Upper lobe of right lung (tissue), 1 donor: ENCODE measurements at places on chromosomes 13 and 19.

GRCh38 chr13:22143671-22144070 lies 472.8 kb downstream of the FGF9 start:
- no peaks in the 10 kb centered on the region for H3K36me3 ChIP-seq
- no peaks in the 10 kb centered on the region for H3K27me3 ChIP-seq
- no peak overlapping the region for H3K4me3 ChIP-seq
- no peak overlapping the region for H3K27ac ChIP-seq
- no peaks in the 10 kb centered on the region for H3K4me1 ChIP-seq

DNA sequence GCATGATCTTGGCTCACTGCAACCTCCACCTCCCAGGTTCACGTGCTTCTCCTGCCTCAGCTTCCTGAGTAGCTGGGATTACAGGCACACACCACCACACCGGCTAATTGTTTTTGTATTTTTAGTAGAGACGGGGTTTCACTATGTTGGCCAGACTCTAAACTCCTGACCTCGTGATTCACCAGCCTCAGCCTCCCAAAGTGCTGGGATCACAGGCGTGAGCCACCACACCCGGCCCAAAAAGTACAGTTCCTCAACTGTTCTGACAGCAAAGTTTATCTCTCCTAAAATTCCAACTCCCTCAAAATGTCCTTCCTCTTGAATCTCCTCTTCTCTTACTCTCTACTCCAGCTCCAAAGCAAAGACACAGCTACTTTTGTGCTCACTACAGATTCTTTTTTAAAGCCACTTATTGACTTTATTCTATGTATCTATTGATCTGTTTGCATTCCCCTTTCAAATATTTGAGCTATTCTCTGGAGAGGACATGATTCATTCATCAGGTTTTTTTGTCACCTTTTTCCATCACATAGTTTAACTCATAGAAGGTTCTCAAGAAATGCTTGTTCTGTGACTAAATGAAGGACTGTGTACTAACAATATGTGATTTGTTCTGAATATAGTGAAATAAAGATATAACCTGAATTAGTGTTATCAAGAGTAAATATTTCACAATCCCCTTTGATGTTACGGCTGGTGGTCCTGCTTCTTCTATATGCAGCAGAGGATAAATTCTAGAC lies 142.2 kb downstream of the TBC1D4 start:
- no peaks in the 10 kb centered on the region for H3K4me1 ChIP-seq
- H3K4me3 ChIP-seq: no peak overlapping the region
- H3K27me3 ChIP-seq: no peaks in the 10 kb centered on the region
- H3K27ac ChIP-seq: no peak overlapping the region

- no peaks in the 10 kb centered on the region for H3K36me3 ChIP-seq
- H3K27ac ChIP-seq: no peak overlapping the region
- no peak for DNase-seq
- no peaks in the 10 kb centered on the region for H3K27me3 ChIP-seq
- H3K4me3 ChIP-seq: no peak overlapping the region
Measured at GRCh38 chr13:23639674-23640073, 69.5 kb downstream of the TNFRSF19 start.

DNA sequence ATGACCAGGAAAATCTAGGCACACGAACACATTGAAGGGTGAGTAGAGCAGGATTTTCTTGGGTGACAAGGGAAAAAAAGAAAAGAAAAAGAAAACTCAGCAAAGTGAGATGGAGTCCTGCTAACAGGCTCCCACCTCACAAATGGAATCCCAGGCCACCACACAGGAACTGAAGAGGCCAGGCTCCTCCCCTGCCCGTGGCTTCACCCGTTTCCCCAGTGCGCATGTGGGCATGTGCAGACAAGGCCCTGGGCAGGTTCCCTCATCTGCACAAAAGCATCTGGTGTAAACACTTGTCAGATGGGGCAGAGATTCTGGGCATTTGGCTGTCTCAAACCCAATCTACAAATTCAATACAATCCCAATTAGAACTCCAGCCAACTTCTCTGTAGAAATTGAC lies 24.5 kb downstream of the CFAP97D2 start:
- H3K4me3 ChIP-seq: no peak overlapping the region
- H3K36me3 ChIP-seq: no peaks in the 10 kb centered on the region
- no peak overlapping the region for H3K27ac ChIP-seq
- no peak for DNase-seq

- H3K4me3 ChIP-seq: no peak overlapping the region
- no peaks in the 10 kb centered on the region for H3K36me3 ChIP-seq
- H3K27me3 ChIP-seq: no peaks in the 10 kb centered on the region
- no peak for DNase-seq
Measured at GRCh38 chr13:46372071-46372470, 15.0 kb downstream of the RUBCNL start.

DNA sequence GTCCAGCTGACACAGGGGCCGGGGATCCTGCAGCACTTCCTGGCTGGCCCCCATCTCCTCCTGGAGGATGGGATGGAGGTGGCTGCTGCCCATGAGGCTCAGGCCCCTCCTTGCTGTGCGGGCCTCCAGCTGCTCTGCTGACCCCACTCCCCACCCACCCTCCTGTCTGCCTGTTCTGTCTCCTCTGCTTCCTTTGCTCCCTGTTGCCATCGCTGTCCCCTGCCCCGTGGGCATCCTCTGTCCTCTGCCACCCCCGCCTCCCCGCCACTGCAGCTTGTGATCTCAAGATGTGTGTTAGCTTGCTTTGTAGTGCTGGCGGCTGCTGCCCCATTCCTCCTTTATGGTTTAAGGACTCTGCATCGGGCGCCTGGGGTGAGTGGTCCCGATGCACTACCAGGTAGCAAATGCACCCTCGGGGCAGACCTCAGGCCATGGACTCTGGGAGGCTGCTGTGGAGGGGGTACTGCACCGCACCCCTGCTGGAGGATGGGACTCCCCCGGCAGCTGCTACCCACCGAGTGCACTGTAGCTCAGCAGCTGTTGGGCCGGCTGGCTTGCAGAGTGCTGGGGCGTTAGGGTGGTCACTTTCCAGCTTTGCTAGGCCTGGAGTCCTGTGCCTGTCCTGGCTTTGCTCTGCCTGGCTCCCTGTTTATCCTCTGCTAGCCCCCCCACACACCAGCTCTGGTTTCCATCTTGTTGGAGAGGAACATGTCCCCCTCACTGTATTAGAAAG lies 15.8 kb upstream of the C19orf33 start:
- H3K27me3 ChIP-seq: no peaks in the 10 kb centered on the region
- peaks cover 36% of the 10 kb centered on the region for H3K36me3 ChIP-seq
- H3K4me3 ChIP-seq: no peak overlapping the region
- peaks cover 24% of the 10 kb centered on the region for H3K4me1 ChIP-seq
- no peak for DNase-seq
- H3K27ac ChIP-seq: no peak overlapping the region

DNA sequence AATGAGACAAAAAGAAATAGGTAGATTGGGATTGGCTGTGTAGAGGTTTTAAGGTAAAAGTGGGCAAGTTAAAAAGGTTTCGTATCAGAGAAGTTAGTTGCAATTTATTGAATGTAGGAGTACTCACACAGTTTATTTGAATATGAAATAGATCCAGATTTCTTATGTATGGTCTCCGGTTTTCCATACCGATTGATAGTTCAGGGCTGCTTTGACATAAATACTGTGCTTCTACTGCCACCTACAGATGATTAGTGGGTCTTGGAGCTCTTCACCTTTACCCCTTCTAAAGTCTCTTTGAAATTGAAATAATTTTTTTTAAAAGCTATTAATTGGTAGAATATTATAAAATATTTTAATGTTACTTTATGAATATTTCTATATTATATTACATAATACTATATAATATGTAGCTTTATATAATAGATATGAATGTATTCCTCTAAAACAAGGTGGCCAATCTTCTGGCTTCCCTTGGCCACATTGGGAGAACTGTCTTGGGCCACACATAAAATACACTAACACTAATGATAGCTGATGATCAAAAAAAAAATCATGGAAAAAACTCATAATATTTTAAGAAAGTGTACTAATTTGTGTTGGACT lies 7.7 kb upstream of the GPR18 start:
- H3K4me3 ChIP-seq: no peak overlapping the region
- no peaks in the 10 kb centered on the region for H3K27me3 ChIP-seq
- H3K27ac ChIP-seq: no peak overlapping the region

DNA sequence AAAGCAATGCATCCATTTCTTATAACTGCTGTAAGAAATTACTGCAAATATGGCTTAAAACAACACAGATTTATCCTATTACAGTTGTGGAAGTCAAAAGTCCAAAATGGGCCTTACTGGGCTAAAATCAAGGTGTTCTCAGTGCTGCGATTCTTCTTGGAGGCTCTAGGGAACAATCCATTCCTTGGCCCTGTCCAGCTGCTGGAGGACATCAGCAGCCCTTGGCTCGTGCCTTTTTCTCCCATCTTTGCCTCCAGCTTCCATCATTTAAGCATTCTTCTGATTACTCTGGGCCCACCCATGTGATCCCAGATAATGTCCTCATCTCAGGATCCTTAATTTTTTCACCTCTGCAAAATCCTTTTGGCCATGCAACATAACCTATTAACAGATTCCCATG lies 607.1 kb downstream of the DCT start:
- no peaks in the 10 kb centered on the region for H3K36me3 ChIP-seq
- DNase-seq: no peak

DNA sequence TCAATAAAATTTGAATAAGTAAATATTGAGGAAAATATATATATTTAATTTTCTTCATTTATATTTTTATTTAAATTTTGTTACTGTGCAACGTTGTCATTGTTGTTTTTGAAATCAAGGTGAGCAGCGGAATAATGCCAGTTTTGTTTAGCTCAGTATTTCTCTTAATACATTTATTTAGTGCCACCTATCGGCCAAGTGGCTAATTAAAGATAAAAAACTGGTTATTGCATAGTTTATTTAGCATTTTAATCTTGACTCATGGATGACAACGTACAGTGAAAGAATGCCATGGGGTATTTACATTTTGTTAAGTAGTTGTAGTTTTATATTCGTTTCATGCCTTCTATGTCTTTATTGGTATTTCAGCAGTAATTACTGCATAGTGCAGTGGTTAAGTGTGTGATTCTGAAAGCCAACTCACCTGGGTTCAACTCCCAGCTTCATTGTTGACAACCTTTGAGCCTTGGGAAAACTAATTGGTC lies 265.9 kb downstream of the MYO16 start:
- no peaks in the 10 kb centered on the region for H3K4me1 ChIP-seq
- DNase-seq: no peak
- no peaks in the 10 kb centered on the region for H3K36me3 ChIP-seq
- no peak overlapping the region for H3K27ac ChIP-seq
- peaks cover 6% of the 10 kb centered on the region for H3K27me3 ChIP-seq
- H3K4me3 ChIP-seq: no peak overlapping the region

DNA sequence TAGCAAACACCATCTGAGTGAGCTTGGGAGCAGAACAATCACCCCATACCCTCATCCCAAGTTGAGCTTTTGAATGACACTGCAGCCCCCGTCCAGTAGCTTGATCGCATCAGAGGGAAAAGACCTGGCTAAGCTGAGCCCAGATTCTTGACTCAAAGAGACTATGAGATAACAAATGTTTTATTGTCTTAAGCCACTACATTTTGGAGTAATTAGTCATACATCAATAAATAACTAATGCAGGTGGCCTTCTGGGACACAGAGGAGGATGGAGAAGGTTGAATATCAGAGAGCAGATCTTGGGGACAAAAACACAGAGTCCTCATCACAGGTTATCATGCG lies 24.6 kb upstream of the IGSF23 start:
- peaks cover 9% of the 10 kb centered on the region for H3K4me1 ChIP-seq
- no peaks in the 10 kb centered on the region for H3K36me3 ChIP-seq
- DNase-seq: no peak
- no peaks in the 10 kb centered on the region for H3K27me3 ChIP-seq

DNA sequence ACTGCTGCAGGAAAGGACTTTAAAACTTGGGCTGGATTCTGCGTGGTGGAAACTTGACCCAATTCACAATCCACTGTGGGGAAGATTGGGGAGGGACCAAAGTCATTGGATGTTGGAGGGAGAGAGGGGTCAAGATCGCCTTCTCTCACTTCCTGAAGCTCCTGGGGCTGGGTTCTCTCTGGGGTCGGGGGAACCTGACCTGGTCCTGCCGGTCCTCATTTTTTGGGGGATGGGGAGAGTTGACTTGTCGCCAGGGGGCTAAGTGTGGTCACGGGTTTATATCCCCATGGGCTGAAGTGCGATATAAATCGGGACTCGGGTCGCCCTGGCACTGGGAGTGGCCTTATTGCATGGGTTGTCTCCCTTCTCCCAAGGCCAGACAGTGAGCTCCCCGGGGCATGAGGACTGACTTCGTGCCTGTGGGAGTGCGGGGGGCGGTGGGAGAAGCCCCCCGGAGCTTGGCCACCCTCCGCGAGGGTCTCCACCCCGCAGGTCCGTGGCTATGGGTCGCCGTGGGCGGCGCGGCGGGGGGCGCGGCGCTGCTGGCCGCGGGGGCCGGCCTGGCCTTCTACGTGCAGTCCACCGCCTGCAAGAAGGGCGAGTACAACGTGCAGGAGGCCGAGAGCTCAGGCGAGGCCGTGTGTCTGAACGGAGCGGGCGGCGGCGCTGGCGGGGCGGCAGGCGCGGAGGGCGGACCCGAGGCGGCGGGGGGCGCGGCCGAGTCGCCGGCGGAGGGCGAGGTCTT lies 6.3 kb downstream of the ICAM5 start:
- H3K27ac ChIP-seq: no peak overlapping the region
- peaks cover 28% of the 10 kb centered on the region for H3K4me1 ChIP-seq
- DNase-seq: no peak
- H3K36me3 ChIP-seq: no peaks in the 10 kb centered on the region

DNA sequence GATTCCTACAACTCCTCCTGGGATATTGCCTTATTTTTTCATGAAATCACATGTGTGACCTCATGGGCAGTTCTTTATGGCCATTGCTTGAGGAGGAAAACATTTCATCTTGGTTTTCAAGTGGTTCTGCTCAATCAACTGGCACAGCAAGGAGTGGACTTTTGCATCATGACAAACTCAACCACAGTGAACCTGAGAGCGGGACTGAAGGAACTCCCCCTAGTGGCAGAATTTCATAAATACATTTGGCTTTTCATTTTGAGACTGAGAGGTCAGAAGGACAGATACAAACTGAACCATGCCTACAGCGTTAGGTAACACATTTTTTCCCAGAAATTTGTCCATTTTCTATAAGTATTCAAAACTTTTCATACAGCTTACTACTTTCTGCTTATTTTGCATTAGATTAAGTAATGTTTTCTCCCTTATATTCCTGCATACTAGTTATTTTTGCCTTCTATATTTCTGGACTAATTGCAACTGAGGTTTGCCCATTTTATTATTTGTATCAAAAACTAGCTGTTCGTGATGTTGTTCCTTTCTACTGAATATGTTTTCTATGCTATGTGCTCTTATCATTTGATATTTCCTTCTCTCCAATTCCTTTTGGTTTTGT lies 13.4 kb upstream of the SIGLEC12 start:
- H3K27me3 ChIP-seq: peaks cover 17% of the 10 kb centered on the region
- H3K27ac ChIP-seq: no peak overlapping the region
- no peak overlapping the region for H3K4me3 ChIP-seq
- no peak for DNase-seq
- H3K4me1 ChIP-seq: no peaks in the 10 kb centered on the region
- no peaks in the 10 kb centered on the region for H3K36me3 ChIP-seq
